H4 (cell line): ENCODE measurements at places on chromosomes 3 and 15.

GRCh38 chr3:119018690-119019463 lies 15.8 kb downstream of the IGSF11 start:
- DNase-seq = no peak

DNA sequence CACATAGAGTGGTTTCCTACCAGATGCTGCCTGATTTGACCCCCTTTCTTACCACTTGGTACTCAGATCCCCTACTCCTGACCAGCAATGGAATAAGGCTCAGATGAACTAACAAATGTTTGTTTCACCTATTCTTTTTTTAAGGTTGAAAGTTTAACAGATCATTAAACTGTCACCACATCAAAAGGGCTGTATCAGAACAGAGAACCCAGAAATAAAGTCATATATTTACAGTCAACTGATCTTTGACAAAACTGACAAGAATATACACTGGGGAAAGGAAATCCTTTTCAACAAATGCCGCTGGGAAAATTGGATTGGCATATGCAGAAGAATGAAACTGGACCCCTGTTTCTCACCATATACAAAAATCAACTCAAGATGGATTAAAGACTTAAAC lies 56.0 kb downstream of the GPR176 start:
- no peak for DNase-seq

DNA sequence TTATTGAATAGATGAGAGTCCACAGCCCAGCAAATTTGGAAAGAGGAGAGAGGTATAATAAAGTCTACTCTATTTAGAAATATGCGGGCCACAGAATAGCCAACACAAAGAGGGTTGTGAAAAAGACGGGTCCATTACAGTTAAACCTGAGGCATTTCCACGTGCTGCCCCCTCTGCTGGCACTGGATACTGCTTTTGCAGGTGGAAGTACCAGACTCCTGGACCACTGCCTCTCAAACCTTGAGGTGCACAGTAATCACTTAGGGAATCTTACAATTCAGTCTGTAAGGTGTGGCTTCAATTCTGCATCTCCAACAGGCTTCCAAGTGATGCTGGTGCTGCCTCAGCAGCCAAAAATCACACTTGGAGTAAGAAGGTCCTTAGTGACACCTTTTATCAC lies 3.0 kb upstream of the TFDP2 start:
- no peak for DNase-seq

GRCh38 chr3:185402561-185402960 lies 39.6 kb downstream of the MAP3K13 start:
- DNase-seq = no peak

- DNase-seq = no peak
These were observed 96.8 kb upstream of the SOX2 start for GRCh38 chr3:181614878-181615277.
